ENCODE measurements at places on chromosomes 3 and 15. TPM values are rescaled to one million over a fixed set of nuclear protein-coding genes. Genes with fewer than 3 reads are reported as not detected.

Gene GOLGB1
- total RNA-seq, result 54.5 TPM

Gene XRN1
- total RNA-seq, result 39.5 TPM

Gene NPAP1
- total RNA-seq, result 1.2 TPM

Gene C3orf62
- total RNA-seq, result 4.5 TPM

Gene CASR
- 0.37 TPM for total RNA-seq

Gene TLR9
- not detected for total RNA-seq

Gene APPL1
- total RNA-seq, result 54.0 TPM

Gene RPSA
- 961 TPM for total RNA-seq

Gene SPESP1
- total RNA-seq, result not detected

Gene CHST2
- total RNA-seq, result 16.1 TPM

Gene CDHR4
- total RNA-seq, result not detected

Gene CLDN16
- total RNA-seq, result 0.77 TPM

Gene IL17RD
- 6.2 TPM for total RNA-seq

Gene TMEM115
- total RNA-seq, result 49.3 TPM

- DNase-seq, result no peak
Observed at GRCh38 chr15:35394416-35394815, 151.5 kb downstream of the DPH6 start.

GRCh38 chr3:11198070-11198469 is 43.8 kb downstream of the HRH1 start:
- DNase-seq, result no peak

DNA sequence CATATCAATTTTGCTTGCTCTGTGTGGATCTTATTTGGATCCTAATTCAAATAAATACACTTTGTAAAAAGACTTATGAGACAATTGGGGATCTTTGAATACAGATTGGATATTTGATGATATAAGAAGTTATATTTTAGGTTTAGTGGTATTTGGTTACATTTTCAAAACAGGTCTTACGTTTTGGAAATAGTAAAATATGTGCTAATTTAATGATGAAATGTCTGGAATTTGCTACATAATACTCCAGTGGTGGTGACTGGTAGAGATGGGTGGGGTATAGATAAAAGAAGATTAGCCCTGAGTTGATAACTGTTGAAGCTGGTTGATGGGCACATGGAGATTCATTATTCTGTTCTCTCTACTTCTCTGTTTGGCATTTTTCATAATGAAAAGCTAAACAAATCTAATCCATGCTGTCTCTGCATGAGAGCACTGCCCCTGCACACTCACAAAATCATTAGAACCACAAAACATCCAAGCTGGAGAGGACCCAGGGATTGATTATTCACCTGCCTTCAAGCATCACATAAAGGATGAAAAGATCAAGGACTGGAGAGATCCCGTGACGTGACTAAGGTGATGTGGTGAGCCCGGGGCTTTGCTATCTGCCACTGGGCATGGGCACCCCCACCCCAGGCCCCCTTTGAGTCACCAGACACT is 58.9 kb downstream of the TLE3 start:
- no peak for DNase-seq

DNA sequence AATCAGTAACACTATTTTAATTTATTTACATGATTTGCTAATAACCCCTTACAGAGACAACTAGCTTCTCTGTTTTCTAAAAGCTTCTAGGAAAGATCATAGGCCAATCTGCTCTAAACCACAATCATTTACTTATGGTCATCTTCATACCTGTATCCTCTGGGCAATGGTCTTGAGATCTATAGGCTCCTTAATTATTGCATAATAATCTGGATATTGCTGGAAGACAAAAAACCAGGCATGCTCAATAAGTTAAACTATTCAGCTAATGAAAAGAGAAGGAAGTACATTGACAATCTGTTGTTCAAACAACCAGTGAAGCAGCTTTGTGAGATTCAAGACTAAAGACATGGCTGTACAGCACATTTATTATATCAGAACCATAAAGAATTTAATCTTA is 34.1 kb downstream of the PBRM1 start:
- no peak for DNase-seq

DNA sequence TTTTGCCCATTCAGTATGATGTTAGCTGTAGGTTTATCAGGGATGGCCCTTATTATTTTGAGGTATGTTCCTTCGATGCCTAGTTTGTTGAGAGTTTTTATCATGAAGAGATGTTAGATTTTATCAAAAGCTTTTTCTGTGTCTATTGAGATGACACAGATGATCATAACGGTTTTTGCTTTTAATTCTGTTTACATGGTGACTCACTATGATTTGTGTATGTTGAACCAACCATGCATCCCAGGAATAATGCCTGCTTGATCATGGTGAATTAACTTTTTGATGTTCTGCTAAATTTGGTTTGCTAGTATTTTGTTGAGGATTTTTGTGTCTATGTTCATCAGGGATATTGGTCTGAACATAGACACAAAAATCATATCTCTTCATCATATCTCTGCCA is 8.3 kb downstream of the GPR156 start:
- DNase-seq, result no peak

GRCh38 chr3:16198427-16198826 is 23.9 kb downstream of the GALNT15 start:
- DNase-seq, result no peak

DNA sequence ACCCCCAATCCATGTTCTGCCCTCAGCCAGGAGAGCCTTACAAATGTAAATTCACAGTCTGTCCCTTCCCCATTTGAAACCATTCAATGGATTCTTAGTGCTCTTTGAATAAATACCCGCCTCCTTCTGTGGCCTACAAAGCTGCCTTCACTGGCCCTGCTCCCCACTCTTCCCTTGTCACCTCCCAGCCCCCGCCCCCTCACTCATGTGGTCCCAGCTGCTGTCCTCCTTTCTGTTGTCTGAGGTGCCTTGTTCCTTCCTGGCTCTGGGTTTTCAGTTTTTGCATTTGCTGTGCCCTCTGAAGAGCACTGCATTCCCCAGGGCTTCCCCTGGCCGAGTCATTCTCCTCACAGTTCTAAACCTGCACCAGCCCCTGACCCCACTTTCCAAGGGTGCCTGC is 3.2 kb downstream of the EFCAB12 start:
- DNase-seq, result no peak

DNA sequence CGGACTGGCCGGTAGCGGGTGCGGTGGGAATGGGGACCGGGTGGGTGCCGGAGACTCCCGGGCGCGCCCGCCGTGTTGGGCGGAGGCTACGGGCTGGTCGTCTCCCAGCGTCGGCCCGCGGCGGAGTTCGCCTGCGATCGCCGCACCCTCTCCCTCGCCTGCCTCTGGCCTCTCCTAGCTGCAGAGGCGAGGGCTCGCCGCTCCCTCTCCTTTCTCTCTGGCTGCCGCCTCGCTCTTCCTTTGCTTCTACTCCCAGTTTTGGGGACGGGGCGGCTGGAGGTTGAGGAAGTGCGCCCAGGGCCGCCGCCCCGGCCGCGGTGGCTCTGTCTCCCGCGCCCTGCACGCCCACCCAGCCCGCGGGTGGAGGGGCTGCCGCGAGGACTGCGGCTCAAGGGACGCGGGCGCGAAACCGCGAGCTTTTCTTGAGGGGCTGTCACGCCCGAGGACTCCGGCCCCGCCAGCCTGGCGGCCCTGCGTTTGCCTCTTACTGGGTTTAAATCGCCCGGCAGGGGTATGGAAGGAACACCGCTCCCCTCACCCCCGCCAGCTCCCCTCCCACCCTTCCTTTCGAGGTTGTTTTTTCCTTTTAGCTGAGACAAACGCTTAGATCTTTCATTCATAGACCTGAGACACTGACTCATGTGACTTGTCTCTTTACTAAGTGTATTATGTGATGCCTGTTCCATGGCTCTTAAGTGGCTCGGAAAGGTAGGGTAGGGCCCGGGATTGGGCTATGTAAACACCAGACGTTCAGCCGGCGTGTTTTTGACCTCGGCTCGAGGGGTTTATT is 654 bp downstream of the PIK3CA start:
- DNase-seq, result peak; percentile 75

- no peak for DNase-seq
Observed at GRCh38 chr3:143354342-143354741, 234.8 kb downstream of the CHST2 start.

DNA sequence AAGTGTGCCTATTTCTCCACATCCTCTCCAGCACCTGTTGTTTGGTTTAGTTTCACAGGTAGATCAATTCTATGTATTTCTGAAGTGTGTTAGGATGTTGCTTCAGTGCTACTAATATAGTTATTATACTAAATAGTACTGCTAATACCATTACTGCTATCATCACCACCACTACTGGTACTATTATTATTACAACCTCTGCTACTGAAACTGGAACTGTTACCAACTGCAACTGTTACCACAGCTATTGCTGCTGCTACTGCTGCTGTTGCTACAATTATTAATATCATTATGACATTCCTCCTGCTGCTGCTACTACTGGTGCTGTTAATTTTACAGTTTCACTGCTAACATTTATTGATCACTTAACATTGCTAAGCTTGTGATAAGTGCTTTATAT is 8.3 kb upstream of the LMOD3 start:
- DNase-seq, result no peak

GRCh38 chr3:127448671-127449070 is 141.9 kb downstream of the TPRA1 start:
- DNase-seq, result no peak

- DNase-seq, result no peak
Observed at GRCh38 chr3:164360738-164361406, 717.4 kb downstream of the SI start.

DNA sequence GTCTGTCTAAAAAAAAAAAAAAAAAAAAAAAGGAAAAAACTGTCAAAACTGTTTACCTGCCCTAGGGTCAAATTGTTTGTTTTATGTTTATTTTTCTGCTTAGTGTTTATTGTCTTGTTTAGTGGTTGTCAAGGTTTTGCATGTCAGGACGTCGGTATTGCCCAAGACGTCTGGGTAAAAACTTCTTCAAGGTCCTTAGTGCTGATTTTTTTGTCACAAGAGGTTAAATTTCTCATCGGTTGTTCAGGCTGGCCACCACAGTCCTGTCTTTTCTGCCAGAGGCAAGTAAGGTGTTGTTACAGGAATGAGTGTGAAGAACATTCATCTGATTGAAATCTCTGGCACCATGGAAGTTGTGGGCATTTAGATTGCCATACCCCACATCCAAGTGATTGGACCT is 7.0 kb downstream of the DET1 start:
- DNase-seq, result no peak

- DNase-seq, result no peak
Observed at GRCh38 chr15:47964229-47964628, 156.6 kb upstream of the SLC24A5 start.

- DNase-seq, result no peak
Observed at GRCh38 chr3:123648696-123649405, 64.0 kb upstream of the HACD2 start.

GRCh38 chr15:23484870-23485269 is 37.8 kb upstream of the GOLGA6L2 start:
- DNase-seq, result no peak

All from hepatocyte (in vitro differentiated cells).